ENCODE measurements at places on chromosomes 1 and 21.

GRCh38 chr1:24849672-24850295, 80.3 kb downstream of the RUNX3 start:
- DNase-seq, result peak; percentile 55

GRCh38 chr21:15415541-15416261, 314.1 kb upstream of the USP25 start:
- no peak for DNase-seq

DNA sequence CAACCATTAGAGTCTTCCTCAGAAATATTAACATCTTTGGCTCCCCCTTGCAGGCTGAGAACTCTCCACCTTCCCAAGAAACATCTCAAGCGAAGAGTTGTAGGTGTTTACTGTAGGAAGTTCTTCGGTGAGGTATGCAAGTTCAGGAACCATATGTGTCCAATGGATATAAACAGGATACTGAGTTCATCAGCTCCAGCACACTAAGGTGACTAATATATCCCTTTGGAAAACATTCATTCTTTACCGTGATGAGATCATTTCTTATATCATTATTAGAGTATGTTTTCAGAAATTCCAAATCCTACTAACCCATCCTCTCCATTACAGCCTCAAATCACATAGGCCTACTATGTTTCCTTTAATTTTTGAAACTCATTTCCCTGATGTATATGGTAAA, 37.3 kb upstream of the PRMT6 start:
- no peak for DNase-seq

- no peak for DNase-seq
Measured at GRCh38 chr1:187938092-187938491, 1109.3 kb downstream of the PLA2G4A start.

- DNase-seq, result no peak
Measured at GRCh38 chr1:205588636-205589035, 43.2 kb downstream of the ELK4 start.

- peak; percentile 33 for DNase-seq
Measured at GRCh38 chr1:47751996-47752451, 245.2 kb downstream of the TRABD2B start.

- DNase-seq, result no peak
Measured at GRCh38 chr1:112712701-112713128, 2.4 kb downstream of the PPM1J start.

- no peak for DNase-seq
Measured at GRCh38 chr1:174964972-174965361, 34.8 kb upstream of the CACYBP start.

DNA sequence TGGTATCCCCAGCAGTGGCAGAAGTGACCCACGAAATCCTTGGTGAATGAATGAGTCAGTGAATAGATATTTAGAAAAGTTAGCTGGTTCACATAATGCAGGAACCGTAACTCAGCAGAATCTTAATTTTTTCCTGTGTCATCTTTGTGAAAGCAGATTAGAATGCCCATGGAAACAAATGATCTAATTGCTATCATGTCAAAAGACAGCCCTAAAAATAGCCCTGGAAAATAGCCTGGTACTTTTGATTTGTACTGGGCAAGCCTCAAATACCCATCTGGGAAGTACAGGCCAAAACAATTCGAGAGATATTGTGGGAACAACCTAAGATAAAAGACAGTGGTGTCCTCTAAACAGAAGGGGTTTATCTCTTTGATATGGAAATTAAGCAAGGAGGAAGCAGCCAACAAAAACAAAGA, 21.1 kb downstream of the FYB2 start:
- DNase-seq, result no peak

DNA sequence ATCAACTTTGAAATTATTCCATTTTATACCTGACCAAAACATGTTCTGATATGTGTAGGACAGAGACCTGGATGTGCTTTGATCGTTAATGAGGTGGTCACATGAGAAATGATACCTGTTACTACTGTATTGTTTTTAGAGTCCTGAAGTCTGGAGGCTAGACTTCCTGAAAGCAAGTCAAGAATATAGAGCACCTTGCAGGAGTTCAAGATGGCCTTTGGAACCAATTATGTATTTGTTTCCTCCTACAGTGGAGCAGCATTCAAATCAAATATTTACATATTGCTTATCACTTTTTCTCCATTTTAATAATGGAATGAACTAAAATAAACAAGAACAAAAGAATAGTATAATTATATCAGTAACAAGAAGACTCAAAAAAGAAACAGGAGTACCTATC, 82.7 kb upstream of the TENT5C start:
- no peak for DNase-seq

- DNase-seq, result no peak
Measured at GRCh38 chr1:224482619-224483018, 48.0 kb upstream of the WDR26 start.

- DNase-seq, result no peak
Measured at GRCh38 chr1:97050506-97050905, 328.9 kb downstream of the PTBP2 start.

DNA sequence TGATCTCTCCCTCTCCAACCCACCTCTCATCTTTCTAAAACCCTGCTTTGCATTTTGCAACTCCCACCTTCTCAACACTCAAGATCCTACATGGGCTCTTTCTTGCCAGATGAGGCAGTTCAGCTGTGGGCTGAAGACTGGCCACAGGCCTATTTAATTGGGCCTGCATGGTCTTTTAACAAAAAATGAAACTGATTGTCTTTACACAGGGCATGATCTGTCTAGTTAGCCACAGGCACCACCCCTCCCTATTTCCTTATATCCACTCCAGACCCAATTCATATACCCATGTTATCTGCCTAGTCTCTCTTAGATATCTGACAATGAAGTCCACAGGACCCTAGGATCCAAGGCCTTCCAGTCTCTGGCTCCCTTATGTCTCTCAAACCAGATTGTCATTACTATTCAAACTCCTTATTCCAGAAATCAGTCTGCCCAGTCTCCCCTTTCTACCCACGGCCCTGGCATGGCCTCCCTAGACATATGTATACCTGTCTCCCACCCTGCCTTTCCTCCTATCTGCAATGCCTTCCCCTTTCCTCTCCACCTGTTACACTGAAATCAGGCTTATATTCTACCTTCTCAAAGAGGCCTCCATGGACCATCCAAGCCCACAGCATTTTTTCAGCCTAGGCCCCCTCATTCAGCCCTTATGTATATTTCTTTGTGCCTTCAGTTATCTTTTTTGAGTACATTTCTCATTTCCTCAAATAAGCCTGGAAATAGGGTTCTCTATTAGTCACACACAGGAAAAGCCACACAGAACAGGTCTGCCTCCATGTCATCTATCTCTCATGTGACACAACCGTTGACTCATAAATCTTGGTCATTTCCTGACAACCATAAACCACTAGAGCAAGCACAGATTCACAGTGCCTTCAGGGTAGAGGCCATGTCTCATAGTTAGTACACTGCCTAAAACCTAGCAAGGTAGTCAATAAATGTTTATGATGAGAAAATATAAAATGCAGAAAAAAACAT, 39.0 kb downstream of the LPAR3 start:
- no peak for DNase-seq

DNA sequence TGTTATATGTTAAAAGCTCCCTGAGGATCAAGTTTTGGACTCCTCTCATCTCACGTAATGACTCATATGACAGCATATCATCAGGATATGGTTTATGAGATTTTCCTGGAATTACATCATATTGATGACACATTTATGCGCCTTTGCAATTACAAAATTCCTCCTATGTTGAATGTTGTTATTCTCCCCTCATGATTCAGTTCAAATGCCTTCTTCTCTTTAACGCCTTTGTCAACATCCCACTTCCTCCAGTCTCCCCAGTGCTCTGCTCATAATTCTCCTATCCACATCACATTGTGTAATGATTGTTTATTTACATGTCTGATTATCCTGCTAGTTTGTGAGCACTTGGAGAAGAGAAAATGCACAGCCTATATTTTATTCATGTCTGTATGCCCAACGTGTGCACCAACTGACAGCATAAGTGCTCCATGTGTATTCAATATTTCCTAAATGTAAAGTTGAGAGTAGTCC, 80.9 kb upstream of the BACH1 start:
- peak; percentile 29 for DNase-seq

DNA sequence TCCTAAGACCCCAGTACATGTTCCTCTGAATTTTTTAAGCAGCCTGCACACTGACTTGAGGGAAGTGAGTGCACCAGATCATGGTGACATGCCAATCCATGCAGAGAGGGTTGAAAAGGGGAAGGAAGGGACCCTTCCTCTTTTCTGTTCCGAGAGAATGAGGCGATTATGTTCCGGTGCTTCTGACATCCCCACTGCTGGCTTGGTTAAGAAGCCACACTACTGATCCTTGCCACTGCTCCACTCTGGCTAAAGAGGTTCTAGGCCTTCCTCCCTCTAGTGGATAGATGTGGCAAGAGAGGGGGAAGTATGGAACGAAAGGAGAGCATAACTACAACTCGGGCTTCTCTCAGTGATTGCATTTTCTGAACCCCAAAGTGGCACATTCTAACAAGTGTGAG, 1.8 kb upstream of the CYB5R1 start:
- DNase-seq, result peak; percentile 76

GRCh38 chr1:191608367-191608766, 549.9 kb upstream of the RGS18 start:
- DNase-seq, result no peak

- DNase-seq, result no peak
Measured at GRCh38 chr1:173505391-173505790, 28.3 kb downstream of the PRDX6 start.

DNA sequence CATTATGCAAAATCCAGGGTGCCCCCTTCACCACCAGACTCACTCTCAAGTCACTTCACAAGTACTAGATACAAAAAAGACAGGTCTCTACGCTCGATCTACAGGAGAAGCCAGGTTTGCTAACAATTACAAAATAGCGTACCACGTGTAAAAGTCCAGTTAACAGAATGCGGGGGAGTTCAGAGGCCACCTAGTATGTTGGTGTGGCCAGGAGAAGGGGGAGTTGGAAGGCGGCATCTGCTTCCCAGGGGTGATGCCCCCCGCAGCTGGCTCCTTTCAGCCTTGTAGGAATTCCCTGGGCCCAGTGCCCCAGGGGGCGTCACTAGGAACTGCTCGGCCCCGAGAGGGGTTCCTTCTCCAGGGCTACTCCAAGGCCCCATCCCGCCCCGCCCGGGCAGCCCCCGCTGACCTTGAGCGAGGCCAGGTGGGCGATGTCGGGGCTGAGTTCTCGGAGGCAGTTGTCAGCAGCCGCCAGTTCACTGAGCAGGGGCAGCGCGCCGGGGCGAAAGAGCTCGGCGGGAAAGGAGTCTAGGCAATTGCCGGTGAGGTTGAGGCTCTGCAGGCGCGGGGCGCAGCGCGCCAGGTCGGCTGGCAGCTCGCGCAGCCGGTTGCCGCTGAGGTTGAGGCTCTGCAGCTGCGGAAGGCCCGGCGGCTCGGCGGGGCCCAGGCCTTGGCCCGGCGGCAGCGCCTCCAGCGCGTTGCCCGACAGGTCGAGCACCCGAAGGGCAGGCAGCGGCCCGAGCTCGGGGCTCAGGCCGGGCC, 664 bp downstream of the LRRC47 start:
- no peak for DNase-seq

DNA sequence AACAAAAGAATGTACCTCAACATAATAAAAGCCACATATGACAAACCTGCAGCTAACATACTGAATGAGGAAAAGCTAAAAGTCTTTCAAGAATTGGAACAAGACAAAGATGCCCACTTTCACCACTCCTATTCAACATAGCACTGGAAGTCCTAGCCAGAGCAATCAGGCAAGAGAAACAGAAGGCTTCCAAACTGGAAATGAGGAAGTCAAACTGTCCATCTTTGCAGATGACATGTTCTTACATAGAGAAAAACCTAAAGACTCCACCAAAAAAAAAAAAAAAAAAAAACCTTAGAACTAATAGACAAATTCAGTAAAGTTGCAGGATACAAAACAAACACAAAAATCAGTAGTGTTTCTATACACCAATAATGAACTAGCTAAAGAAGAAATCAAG, 20.2 kb downstream of the NSL1 start:
- DNase-seq, result no peak

GRCh38 chr1:167634435-167634834, 4.4 kb downstream of the RCSD1 start:
- DNase-seq, result no peak

- DNase-seq, result no peak
Measured at GRCh38 chr1:206082831-206083695, 30.1 kb downstream of the RHEX start.

GRCh38 chr1:3470650-3471355, 16.3 kb downstream of the ARHGEF16 start:
- no peak for DNase-seq

DNA sequence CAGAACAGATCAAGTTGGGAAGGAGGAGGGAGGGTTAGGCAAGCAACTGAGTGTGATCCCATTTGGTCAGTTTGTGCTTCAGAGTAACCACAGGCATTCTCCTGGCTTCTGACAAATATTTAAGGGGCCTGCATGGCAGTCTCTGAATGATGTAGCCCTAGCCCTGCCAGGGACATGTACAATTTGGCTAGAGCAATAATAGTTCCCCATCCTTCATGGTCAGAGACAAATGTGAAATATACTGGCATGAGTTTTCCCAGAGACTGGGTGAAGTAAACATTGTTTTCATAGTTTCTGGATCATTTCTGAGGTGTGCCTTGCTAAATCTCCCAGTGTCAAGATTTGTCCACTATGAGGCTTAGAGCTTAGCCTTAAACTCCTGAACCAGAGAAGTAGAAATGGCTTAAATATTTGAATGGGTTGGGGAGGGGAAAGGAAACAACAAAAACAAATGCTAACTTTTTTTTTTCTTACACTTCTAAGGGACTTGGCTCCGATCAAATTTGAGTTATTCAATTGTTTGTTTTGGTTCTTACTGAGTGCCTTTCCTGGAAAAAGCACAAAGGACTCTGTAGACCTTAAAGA, 42.0 kb upstream of the UBE2U start:
- DNase-seq, result no peak

- DNase-seq, result no peak
Measured at GRCh38 chr1:163036671-163037070, 32.5 kb upstream of the RGS4 start.
